IPS DF 19.7 (cell line): ENCODE measurements at places on chromosomes 3 and 15.

DNA sequence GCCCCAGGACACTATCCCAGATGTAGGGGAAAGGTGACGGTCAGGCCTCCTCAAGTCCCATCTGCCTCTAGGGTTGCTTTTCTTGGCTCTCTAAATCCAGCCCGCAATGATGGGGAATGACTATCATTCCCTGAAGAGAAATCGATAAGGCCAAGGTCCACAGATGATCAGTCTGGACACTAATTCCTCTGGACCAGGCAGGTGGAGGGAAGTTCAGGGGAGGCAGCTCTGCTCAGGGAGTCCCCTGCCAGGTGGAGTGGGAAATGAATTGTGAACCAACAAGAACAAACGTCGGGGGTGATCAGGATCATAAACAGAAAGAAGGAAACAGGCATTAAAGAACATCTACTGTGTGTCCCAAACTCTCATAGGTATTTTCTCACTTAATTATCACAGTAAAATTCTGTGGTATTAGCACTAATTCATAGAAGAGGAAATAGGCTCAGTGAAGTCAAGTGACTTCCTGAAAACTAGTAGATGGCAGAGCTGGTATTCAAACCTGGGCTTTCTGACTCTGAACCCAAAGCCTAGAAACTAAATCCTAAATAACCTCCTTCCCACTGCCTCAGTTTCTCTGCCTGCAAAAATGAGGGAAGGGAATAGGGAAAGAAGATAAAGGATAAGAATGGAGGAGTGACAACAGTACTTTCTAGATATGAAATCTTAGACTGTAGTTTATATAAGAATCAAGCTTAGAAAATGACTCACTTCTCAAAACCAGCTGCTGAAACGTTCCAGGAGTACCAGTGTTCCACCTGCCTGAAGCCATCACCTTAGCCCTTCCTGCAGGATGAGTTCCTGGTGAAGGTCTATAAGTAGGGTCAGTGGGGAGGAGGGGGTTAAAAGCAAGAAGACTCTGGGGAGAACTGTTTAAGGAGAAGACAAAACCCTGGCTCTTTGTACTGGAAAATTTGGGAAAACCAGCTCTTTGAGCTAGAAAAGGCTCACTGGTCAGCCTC lies 7.5 kb downstream of the BMF start:
- DNase-seq, result no peak

DNA sequence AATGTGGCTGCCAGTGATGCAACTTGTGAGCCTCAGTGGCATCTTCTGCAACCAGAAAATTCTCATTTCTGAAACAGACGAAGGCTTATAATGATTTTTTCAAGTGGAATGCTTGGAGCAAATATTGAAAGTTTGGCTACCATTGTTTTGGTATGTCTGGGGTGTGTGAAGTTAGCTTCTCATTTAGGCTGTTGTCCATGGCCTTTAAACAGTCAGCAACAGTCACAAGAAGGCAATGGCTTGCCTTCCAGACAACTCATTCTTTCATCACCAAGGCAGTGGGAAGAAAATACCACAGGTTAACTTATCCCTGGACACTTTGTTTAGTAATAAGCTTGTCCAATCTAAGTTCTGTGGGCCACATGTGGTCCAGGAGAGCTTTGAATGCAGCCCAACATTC lies 4.7 kb upstream of the BNC1 start:
- no peak for DNase-seq

- DNase-seq, result no peak
These were observed 372.3 kb upstream of the IL12A start for GRCh38 chr3:159616234-159616825.

DNA sequence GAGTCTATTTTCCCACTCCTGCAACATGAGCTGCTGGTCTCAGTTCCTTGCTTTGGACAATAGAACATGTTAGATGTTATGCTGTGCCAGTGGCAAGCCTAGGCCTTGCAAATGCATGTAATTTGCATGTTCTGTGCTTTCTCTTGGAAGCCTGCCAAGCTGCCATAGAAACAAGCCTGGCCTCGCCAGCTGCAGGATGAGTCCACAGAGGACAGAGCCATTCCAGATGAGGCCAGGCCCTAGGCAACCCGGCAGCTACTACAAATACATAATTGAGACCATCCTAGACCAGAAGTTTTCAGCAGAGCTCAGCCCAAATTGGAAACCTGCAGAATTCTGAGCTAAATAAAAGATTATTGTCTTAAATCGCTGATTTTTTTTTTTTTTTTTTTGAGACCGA lies 39.6 kb downstream of the TRIM69 start:
- DNase-seq, result no peak

- no peak for DNase-seq
These were observed 201.4 kb downstream of the PLOD2 start for GRCh38 chr3:145959457-145960088.

DNA sequence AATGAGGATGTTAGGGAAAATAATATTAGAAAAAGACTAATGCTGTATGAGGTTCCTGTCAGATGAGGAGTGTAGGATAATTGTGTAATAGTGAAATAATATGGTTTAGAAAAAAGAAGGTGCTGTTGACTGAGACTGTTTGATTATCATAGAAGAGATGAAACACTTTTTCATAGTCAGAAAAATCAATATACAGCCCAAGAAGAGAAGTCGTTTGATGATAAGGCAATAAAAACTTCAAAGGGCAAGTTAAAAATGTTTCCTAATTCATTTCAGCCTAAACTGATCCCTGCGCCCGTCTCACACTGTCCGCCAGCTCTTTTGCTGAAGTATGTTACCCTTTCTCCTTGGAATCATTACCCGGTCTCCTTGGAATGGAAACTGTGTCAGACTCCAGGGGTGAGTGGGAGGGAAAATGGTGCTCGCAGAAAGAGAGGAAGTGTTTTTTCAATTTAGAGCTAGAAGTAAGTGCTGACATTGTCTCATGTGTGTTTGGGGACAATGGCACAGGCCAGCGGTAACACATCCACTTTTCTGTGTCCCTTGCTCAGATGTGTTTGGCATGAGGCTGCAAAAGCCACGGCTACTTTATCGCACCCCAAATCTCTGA lies 23.6 kb downstream of the DUT start:
- no peak for DNase-seq

GRCh38 chr3:124878561-124879336 lies 8.4 kb downstream of the ITGB5 start:
- DNase-seq, result no peak

DNA sequence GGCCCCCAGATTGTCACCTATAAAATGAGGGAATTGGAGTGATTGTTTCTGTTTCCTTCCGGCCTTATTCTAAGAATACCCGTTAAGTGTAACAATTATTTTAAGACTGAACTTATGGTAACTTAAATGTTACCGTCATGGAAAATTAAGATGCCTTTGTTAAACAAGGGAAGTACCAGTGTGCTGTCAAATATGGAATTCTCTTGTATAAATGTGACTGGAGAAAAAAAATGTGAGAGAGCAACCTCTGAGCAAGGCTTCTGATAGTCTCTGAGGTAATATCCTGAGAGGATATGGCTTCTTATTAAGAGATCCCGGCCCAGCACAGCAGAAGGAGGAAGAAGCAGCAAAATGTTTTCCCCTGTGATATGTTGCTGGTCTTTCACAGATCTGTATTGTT lies 480.7 kb upstream of the ADAMTS9 start:
- no peak for DNase-seq

DNA sequence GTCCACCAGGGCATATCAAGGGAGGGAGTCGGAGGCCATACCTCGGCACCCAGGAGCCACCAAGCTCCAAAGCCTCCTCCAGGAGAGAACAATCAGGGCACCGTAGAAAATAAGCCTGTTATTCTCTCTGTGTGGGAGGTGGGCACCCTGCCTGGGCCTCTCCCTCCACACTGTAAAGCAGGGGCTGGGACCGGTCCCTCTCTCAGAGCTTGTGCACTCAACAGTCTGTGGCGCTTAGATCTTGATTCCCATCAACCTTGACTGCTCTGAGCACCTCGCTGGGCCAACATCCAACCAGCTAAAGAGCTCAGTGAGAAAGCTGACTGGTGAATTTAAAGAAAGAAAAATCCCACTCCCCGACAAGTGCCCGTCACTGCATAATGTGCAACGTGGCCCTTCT lies 53.0 kb downstream of the PCSK6 start:
- no peak for DNase-seq

DNA sequence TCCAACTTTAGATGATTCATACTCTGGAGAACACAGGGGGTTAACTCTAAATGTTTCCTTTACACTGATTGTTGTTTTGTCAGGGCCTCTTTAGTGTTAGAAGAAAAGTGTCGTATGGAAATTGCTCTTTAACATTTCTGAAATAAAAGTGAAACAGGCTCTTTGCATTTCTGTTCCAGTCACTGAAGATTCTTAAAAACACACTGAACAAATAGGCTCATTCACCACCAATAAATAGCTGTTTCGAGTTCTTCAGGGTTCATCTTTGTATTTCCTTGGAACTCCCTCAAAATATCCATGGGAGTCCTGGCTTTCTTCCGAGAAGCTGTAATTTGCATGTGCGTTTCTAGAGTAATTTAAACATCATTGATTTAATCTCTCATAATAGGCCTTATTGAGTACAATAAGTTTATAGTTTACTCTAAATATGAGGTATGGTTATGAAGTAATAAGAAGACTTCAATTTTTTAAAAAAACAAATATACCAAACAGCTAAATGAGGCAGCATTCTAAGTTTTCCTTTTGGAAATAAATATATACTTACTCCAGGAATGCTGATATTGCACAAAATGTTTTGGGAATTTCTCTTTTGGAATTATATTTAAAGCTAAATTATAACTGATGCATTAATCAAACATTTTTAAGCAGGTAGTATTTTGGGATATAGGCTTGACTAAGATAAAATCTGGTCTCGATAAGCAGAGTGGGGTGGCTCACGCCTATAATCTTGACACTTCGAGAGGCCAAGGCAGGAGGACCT lies 327.4 kb downstream of the EPHA3 start:
- DNase-seq, result no peak

DNA sequence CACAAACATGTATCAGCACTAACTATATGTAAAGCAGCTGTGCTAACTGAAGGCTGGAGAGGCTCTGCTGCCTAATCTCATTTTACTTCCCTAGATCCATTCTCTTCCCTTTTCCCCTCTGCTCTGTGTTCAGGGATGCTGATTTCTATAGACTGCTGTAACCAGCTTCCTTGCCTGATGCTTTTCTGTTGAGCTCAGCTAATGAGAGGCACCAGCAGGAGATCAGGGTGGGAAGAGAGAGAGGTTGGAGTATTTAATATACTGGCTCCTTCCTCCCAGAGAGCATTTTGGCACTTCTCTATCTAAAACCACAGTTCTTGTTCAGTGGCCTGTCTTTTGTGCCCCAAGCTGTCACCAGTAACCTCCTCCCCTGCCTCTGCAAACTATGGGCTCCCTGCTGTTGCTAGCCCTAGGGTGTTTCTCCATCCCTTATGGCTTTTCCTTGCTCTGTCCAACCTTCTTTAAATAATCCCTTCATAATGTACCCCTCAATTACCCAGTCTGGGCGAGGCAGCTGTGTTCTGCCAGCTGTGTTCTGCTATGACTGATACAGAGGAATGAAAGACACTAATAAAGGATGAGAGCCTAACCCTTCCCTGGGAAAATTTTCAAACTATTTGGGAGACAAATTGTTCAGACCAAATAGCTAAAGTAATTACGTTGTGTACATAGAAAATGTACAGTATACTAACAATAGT lies 69.5 kb downstream of the CADPS start:
- no peak for DNase-seq

DNA sequence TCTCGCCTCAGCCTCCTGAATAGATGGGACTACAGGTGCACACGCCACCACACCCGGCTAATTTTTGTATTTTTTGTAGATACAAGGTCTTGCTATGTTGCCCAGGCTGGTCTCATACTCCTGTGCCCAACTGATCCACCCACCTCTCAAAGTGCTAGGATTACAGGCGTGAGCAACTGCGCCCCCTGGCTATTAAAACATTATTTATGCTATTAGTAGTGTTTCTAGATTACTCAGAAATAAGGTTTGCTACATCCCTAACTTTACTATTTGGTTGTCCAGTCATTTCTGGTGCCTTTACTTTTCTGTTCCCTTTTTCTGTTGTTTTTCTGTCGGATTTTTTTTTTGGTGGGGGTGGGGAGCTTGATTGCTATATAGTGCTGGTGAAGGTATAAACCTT lies 393.6 kb upstream of the TPM1 start:
- DNase-seq, result no peak

DNA sequence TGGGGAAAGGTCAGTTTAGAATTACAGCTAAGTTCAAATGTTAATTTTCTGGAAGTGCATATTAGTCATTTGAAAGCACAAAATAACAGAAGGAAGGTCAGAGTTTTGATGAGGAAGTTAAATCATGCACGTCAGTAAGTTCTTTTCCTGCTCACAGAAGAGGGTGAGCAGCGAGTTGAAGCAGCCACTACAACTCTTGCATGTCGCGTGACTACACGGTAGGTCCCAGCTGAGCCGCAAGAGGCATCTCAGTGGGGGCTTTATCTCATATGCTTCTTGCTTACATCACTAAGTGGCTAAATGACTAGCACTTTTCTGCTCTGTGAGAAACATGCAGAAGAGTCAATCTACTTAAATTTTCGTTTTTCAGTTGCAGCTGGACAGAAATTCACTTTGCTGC lies 21.3 kb upstream of the SEC62 start:
- no peak for DNase-seq

GRCh38 chr15:99682455-99682854 lies 50.8 kb downstream of the LYSMD4 start:
- DNase-seq, result no peak

- DNase-seq, result no peak
These were observed 53.7 kb downstream of the CCDC54 start for GRCh38 chr3:107430996-107431245.

DNA sequence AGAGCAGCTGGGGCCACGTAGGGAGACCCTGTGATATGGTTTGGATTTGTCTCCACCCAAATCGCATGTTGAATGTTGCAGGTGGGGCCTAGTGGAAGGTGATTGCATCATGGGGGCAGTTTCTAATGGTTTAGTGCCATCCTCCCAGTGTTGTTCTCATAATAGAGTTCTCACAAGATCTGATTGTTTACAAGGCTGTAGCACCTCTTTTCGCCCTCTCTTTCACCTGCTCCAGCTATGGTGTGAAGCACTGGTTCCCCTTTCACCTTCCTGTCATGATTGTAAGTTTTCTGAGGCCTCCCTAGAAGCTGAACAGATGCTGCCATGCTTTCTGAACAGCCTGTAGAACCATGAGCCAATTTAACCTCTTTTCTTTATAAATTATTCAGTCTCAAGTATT lies 198.9 kb upstream of the CBLB start:
- DNase-seq, result no peak

DNA sequence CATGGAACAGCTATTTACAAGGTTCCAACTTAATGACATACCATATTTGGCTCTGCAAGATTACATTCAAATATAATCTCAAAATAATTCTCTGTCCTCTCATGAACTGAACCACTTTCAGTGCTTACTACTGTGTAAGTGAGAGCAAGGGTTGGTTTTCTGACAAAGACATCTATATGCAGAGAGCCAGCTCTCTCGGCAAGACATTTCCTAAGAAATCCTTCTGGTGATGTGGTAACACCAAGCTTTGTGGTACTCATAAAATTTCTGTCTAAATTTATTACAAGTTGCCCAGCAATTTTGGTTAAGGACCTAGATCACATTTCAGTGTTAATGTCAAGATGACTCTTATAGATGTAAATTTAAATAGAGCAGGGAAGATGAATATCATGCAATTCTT lies 184.9 kb downstream of the GAP43 start:
- DNase-seq, result no peak

GRCh38 chr15:74180881-74181602 lies 7.5 kb downstream of the ISLR start:
- no peak for DNase-seq
